ENCODE measurements at places on chromosomes 16 and 17.

DNA sequence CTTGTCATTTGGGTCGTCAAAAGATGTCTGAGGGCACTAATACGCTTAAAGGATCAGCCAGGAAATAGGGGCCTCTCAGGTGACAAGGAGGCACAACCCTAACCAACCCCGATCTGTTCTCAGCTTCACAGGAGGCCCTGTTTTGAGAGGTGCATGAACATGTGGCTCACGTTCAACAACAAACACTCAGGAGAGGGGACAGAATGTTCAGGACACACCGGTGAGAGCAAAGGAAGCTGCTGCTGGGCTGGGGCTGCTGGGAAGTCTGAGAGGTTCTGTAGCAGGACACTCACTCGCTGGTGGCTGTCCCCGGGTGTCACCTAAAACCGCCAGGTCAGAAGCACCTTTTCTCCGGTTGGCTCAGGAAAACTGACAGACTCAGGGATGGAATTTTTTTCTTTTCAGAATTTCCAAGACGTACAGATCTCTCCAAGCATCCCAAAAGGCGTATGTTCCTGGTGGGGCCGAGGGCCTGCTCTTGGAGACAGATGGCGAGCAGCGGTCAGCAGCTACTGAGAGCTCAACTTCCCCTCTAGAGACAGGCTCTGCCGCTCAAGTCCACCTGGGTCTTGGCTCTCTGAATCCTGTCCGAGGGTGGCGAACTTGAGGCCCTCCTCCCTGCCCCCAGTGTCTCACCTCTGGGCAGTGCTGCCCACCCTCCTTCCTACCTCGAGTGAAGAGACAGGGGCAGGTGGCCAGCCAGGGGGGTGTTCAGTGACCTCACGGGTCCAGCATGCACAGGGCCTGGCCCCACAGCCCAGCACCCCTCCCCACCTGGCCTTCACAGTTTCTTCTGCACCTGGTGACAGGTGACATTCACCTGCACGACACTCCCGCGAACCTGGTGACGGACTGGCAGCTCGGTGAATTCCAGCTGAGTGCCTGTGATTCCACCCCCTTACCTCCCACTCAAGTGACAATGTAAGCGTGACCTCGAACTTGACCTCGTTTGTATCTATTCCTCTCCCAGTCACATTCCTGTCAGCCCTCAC lies 22.9 kb downstream of the CLUH start:
- no peak for DNase-seq

DNA sequence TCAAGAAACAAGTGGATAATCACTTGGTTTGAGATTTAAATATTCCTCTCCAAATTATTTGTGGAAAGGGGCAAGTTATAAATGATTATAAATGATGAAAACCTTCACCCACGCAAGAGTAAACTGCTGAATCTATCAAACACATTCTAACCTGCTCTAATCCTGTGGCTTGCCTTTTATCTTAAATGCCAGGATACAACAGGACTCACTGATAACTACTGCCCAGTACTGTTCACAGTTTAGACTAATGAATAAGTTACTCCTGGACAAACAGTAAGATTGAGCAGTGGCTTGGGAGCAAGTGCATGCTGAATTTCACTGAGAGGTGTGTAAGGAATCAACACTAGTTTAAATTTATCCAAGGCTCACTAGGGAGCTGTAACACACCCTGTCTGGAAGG lies 31.1 kb downstream of the IGF2BP1 start:
- no peak for DNase-seq

GRCh38 chr17:71200597-71200996 lies 920.2 kb upstream of the SOX9 start:
- DNase-seq = no peak

- no peak for DNase-seq
Observed at GRCh38 chr16:85187002-85187401, 74.7 kb upstream of the CIBAR2 start.

DNA sequence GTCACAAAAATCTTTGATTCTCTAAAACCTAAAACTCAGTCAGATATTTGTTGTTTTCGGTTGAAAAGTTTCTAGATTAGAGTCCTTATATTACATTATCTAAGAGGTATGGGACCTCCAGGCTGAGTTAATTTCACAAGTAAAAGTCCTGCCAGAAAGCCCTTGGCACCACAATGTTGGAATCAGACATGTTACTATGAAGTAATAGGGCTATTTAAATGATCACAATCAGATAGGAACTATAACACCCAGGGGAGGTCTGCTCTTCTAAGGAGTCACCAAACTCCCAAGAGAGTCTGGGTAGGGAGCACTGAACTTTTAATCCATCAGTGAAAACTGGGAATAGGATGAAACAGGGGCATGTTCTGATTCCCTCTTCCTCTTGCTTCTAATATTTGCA lies 54.2 kb downstream of the WIPI1 start:
- DNase-seq = no peak

DNA sequence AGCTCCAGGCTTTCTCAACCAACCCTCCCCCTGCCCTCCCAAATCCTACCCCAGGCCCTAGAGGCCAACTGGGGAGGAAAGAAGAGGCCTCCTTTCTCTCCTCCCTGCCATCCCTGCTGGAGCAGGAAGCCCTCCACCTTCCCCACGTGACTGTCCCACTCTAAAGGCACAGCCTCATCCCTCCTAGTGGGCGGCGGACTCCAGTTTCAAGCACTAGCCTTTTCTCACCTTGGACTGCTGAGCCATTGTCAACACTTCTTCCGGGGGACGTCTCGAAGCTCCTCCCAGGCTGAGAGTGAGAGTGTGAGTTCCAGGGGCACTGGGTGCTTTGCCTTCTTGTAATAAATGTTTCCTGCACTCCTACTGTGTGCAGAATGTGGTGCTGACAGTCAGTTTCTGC lies 21.4 kb upstream of the IRX6 start:
- no peak for DNase-seq

GRCh38 chr17:4436846-4437245 lies 3.1 kb downstream of the SPNS3 start:
- DNase-seq = no peak

GRCh38 chr17:28982131-28982793 lies 23.6 kb downstream of the SEZ6 start:
- DNase-seq = peak; percentile 19

- no peak for DNase-seq
Observed at GRCh38 chr17:15456496-15456895, 10.9 kb downstream of the CDRT4 start.

DNA sequence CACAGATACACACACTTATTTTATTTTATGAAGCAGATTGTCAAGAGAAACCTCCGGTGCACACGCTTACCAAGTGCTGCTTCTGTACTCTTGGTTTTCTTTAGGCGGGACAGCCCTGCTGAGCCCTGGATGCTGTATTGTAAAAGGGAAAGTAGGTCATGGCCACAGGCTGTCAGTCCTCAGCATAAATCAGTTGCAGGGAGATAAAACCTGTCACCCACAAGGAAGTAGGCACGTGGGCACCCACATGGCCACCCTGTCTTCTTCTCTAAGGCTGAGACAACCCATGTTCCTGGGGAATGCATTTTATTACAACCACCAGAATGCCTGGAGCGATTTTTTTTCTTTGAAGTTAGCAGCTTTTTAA lies 59.3 kb downstream of the ASIC2 start:
- DNase-seq = no peak

- no peak for DNase-seq
Observed at GRCh38 chr17:67585077-67585602, 132.6 kb upstream of the NOL11 start.

- DNase-seq = no peak
Observed at GRCh38 chr16:59114790-59115189, 380.7 kb upstream of the GOT2 start.

- no peak for DNase-seq
Observed at GRCh38 chr17:35799942-35800341, 4.5 kb upstream of the MMP28 start.

- no peak for DNase-seq
Observed at GRCh38 chr17:42849451-42850181, 1.4 kb upstream of the AOC3 start.

GRCh38 chr17:82188001-82188961 lies 24.4 kb downstream of the CCDC57 start:
- no peak for DNase-seq

DNA sequence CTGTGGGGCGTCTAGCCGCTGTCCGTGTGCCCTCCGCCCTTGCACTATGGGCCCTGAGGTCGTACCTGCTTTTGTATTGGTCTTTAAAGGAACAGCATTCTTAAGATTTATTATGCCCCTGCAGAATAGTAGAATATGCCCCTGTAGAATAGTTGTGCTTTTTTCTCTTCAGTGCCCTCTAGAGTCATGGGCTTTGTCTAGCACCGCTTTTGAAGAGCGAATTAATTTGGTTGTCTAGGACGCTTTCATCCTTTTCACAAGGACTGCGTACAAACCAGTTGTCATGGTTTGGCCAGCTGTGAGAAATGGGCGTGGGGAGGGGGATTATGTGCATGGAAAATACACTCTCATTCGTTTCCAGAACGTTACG lies 621 bp downstream of the CEP95 start:
- no peak for DNase-seq

GRCh38 chr16:57131351-57131970 lies 39.1 kb downstream of the CPNE2 start:
- DNase-seq = no peak

DNA sequence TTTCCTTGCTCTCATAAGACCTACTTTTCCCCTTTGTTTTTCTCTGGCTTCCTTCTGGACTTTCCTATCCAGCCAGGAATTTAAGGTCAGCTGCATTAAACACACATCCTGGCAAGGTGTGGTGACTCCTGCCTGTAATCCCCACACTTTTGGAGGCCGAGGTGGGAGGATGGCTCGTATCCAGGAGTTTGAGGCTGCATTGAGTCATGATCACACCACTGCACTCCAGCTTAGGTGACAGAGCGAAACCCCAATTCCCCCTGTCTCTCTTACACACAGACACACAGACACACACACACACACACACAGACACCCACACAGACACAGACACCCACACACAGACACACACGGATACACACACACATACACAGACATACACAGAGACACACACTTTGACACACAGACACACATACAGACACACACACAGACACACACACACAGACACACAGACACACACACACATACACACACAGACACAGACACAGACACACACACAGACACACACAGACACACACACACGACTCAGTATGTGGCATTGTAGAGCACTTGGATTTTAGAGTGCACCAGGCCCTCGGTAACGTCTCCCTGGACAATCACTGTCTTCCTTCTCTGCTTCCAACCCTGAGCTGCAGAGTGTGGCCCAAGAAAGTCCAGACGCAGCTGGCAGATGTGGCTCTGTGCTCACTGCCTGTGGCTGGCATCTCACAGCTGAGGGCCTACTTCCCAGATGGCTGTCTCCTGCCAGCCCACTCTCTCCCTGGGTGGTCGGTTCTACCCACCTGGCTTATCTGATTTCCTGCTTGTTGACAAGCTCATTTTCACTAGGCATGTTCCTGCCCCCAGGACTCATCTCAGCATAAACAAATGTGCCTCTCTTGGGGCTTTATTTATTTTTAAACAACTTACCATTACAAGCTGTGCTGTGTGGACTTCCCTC lies 39.0 kb downstream of the NLRP1 start:
- DNase-seq = no peak

DNA sequence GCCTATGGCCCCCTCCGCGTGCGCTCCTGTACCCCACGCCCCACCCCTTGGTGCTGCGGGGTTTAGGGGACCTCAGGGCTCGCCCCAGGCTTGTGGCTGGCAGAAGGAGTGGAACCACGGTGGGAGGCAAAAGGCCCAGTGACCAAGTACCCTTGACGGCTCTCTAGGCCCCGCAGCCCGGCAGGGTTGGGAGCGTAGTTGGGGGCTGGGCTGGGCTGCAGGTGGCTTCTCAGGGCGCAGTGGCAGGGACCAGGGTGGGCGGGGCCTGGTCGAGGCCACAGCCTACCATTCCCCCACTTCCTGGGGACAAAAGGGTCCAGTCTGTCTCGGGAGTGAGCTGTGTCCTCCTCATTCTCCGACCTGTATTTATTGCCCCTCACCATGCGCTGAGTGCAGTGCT lies 124.9 kb downstream of the RBFOX3 start:
- no peak for DNase-seq

- DNase-seq = no peak
Observed at GRCh38 chr16:78998879-78999278, 601.7 kb downstream of the MAF start.

DNA sequence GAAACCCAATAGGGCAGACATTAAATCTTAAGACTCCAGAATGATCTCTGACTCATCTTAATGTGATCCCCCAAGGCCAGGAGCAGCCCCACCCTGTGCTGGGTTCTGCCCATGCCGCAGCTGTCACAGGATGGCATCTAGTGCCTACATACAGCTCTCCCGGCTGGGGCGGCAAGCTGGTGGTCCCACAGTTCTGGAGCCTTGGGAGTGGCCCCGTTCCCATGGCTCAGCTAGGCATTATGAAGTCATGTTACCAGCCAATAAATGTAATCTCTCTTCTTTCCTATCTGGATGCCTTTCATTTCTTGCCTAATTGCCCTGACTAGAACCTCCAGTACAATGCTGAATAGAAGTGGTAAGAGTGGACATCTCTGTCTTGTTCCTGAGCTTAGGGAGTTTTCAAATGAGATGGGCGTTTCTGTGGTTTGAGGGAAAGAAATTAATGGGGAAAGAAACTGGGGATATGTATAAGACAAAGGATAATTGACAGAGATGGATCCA lies 95.7 kb upstream of the DNAH17 start:
- no peak for DNase-seq

DNA sequence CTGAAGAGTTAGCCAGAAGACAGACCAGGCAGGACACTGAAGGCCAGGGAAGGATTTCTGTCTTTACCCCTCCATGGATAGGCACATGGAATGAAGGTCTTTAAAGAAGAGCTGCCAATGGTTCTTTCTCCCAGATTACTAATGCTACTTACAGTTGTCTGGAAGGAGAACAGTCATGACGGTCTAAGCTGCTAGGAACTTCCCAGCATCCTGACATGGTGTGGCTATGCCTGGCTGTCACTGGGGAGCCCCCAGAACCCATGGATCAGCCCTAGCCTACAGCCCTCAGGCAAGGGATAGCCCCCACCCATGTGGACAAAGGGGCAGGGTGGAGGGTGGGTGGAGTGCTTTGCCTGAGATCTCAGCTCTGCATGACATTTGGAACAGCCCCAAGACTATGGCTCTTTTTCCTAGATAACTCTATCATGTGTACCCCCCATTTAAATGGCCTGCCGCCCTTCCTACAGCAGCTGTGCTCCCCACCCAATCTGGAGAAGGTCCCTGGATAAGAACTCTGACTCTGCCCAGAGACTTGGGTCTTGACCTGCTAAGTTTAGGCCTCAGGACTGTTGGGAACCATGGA lies 9.2 kb upstream of the KAT7 start:
- no peak for DNase-seq

DNA sequence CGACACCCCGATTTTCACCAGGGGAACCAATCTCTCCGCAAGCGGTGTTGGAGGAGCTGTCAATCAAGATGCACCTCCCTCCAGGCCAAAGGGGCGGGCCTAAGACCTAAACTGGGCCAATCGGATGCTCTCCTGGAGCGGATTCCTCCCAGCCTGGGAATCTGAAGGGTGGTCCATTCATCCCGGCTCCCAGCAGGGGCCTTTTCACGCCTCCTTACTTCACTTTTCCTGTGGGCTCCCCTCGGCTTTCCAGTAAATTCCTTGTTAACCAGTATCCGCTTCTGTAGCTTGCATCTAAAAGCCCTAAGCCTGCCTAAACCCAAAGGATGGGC lies 17.1 kb downstream of the C16orf74 start:
- no peak for DNase-seq

GRCh38 chr17:81582341-81582740 lies 30.2 kb upstream of the FAAP100 start:
- no peak for DNase-seq

Measured in stimulated activated CD4-positive, alpha-beta T cell treated with anti-CD3 and anti-CD28 coated beads, Interleukin-15, amount 100 ng/mL, for 48 hours (primary cell).